ENCODE measurements at places on chromosomes 4 and X.

- DNase-seq, result peak; percentile 88
Observed at GRCh38 chr4:94451695-94452475, at the start of gene PDLIM5. Gene PDLIM5 (plus strand): TSS chr4:94451942. CDS start chr4:94455289, 3,347 bp downstream.

GRCh38 chr4:140331876-140332275, 41.6 kb upstream of the SCOC start:
- DNase-seq, result no peak

DNA sequence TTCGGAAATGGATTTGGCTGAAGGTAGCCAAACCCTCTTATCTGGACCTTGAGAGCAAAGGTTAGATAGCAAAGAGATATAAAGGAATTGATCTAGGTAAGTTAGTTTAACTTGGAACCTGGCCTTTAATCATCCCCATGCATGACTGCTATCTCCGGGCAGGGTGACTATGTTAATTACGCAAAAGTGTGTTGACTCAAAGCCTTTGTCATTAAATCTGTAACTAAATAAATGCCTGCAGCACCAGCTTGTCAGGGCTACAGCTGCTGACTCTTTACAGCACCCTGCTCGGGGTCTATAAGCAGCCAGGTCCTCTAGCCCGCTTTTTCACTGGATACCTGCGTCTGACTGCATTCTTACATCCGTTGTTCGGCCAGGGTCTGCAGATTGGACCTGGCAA, 201.7 kb downstream of the TBCK start:
- DNase-seq, result no peak

DNA sequence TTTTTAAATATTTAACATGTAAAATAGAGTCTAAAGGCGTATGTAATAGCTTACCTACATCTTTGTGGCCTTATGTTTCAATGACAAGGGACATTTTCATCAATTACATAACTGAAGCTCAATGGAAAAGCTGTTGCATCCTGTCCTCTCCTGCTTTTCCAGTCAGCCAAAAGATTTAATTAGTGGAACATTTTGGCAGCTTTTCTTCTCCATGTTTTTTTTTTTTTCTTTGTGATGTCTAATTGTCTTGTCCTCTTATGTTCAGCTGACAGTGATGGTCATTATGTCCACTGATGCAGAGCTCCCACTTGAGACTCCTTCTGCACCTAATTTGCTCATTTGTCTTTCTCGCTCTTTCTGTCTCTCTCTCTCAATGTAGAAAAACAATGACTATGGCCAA, 422.2 kb downstream of the GABRG1 start:
- DNase-seq, result no peak

- DNase-seq, result no peak
Observed at GRCh38 chrX:8254401-8254800, 83.3 kb upstream of the VCX2 start.

- no peak for DNase-seq
Observed at GRCh38 chrX:15855568-15856221, 1.1 kb upstream of the AP1S2 start.

DNA sequence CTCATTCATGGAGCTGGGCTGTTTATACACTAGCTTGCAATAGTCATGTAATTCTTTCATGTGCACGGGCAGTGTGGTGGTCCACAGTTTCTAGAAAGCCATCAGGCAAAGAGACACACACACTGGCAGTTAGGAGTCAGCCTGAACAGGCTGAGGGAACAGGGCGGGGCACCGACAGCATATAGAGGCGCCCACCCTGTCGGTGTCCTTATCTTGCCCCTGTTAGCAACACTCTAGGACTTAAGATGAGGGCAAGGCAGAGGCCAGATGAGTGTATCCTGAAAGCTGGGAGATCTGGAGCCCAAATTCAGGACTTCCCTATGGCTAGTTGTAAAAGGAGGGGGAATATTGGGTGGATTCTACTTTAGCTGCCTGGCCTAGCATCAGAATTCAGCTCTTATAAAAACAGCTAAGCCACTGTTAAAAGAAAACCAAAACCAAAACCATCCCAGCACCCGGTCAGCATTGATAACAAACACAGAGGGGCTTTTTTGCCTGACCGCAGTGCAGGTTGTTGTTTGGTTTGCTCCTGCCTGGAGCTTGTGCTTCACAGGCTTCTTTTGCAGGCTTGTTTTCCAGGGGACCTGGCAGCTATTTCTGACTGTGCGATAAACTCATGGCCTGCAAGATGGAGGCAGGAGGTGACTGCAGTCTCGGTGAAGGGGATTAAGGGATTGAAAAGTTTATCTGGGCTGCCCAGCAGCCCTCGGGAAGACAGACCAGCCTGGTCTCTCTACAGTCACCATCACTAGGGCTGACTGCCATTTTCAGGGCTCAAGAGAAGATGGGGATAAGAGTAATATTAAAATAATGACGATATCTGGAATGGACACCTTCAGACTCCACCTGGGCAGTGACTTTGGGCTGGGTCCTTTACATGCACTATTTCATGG, 638.9 kb downstream of the MID1IP1 start:
- DNase-seq, result no peak

DNA sequence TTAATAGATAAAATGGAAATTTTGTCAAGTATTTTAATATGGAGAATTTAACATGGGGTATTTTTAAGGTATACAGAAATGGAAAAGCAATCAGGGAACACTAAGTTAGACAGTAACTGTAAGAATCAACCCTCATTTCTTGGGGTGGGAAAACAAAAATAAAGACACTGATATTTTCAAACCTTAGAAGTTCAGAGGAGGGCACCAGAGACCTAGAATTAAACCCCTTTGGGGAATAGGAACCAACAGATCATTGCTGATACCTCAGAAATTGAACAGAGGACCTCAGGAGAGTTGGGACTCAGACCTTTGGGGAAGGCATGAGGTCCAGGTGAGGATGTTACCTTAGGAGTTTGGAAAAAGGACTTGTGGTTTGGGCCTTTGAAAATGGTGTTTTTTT, 435.6 kb downstream of the TMA16 start:
- DNase-seq, result no peak

DNA sequence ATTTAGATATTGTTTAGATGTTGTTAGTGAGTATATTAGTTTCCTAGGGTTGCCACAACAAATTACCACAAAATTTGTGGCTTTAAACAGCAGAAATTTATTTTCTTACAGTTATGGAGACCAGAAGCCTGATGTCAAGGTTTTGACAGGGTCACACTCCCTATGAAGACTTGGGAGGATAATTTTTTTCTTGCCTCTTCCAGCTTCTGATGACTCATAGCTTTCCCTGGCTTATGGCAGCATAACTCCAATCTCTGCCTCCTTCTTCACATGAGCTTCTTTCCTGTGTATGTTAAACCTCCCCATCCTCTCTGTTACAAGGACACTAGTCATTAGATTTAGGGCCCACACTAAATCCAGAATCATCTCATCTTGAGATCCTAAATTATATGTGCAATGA, 20.9 kb upstream of the RAB40A start:
- DNase-seq, result no peak

- DNase-seq, result no peak
Observed at GRCh38 chr4:176548571-176548970, 228.8 kb downstream of the SPCS3 start.

- no peak for DNase-seq
Observed at GRCh38 chrX:10474510-10474909, 145.9 kb downstream of the MID1 start.

GRCh38 chrX:12999422-12999821, 24.5 kb downstream of the TMSB4X start:
- peak; percentile 66 for DNase-seq

GRCh38 chr4:113636877-113637276, 124.7 kb downstream of the CAMK2D start:
- DNase-seq, result peak; percentile 18

DNA sequence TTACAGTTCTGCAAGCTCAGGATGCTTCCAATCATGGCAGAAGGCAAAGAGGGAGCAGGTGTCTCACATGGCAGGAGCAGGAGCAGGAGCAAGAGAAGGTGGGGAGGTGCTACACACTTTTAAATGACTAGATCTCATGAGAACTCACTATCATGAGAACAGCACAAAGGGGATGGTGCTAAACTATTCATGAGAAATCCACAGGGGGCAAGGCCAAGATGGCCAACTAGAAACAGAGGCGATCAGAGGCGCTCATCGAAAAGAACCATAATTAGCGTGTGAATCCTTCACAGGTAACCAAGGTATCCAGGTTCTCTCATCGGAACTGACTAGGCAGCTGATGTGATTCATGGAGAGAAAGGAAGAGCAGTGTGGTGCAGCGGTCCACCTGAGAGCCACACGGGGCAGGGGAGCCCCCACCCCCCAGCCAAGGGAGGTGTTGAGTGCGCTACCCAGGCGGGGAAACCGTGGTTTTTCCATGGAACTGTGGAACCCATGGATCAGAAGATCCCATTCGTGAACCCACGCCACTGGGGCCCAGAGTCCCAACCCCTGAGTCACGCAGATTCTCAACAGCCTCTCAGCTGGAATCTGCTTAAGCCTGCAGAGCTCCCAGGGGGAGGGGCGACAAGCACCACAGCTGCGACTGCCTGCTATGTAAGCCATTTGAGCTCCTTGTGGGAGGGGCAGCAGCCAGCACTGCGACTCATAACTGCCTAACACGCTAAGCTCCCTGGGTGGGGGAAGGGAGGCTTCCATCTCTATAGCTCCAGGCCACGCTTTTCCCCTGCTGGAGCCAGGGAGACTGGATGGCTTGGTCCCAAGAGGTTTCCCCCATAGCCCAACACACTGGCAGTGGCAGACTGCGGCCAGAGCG, 46.7 kb downstream of the FGF16 start:
- no peak for DNase-seq

- DNase-seq, result no peak
Observed at GRCh38 chr4:1731180-1731579, 9.9 kb downstream of the TACC3 start.

- no peak for DNase-seq
Observed at GRCh38 chr4:126874533-126874932, 758.2 kb upstream of the INTU start.

All from stimulated activated CD4-positive, alpha-beta T cell treated with anti-CD3 and anti-CD28 coated beads, Interleukin-4, amount 100 ng/mL, for 24 hours (primary cell).